ENCODE measurements at places on chromosomes 5 and 9.

- no peak for DNase-seq
Observed at GRCh38 chr9:86470326-86470725, 116.1 kb upstream of the TUT7 start.

DNA sequence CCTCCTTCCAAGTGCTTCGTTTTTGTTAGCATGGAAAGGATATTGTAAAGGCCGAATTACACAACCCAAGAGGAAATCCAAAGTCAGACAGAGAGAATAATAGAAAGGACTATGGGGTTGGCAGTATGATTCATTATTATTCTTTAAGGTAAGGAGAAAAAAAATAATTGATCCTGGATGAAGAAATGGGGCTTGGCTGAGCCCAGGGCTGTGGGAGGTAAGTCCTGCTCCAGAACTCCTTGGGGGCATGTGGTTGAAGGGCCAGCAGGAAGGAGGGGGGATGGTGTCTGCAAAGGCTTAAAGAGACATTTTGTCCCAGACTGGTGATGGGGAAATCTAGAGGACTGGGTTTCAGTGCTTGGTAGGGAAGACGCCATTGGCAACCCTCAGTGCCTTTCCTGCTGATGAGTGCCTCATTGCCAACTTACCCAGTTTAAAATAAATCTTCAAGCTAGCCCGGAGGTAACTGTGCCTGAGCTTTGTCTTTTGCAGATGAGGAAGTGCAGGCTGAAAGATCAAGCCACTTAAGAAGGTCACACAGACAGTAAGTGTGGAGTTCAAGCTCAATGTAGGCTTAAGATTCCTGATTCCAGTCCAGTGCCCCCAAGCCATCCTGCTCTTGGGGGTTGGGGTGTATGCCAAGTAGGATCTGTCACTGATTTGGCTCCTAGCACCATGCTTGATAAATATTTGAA, 30.2 kb downstream of the FOXI1 start:
- no peak for DNase-seq

- no peak for DNase-seq
Observed at GRCh38 chr9:120904978-120905301, 21.7 kb downstream of the TRAF1 start.

DNA sequence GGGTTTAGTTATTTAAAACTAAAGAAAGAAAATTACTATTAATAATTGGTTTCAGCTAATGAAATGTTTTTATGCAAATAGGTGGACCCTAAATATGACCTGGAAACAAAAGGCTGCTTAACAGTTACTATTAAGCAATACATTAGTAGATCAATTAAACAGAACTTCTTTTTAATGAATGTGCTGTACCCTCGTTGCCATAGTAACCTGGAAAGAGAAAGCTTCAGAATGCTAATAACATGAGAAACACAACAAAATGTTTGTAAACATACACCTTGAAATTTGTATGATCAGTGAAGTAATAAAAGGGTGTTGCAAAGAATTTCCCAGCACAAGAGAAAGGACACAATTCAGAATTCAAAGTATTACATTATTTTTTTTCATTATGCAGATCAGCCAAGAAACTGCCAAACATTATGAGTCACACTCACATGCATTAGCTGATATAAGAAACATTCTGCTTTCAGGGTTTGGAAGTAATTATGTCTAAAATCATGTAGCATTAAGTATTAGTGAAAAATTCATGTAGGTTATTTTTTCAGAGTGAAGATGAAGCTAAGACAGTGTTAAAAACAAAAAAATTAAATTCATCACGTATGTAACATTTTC, 348.3 kb downstream of the ISL1 start:
- DNase-seq, result no peak

DNA sequence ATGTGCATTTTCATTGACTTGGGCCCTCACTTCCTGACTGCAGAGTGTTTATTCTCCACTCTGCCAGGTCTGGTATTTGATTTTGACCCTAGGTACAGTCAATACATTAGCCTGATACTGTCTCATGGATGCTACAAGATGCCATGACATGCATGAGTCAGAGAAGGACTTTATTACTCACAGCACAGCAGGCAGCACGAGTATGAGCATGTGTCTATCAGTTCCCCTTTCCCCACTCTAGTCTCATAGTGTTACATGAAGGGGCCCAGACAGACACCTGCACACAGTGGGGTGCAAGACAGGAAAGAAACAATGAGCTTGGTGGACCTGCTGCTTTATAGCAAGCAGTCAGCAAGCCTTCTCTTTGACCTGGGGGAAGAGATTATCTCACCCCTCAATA, 19.6 kb downstream of the ITGA2 start:
- DNase-seq, result peak; percentile 75

GRCh38 chr5:173997331-173997730, 8.4 kb downstream of the C5orf47 start:
- no peak for DNase-seq

GRCh38 chr9:126395439-126396212, 69.0 kb downstream of the MVB12B start:
- peak; percentile 32 for DNase-seq

DNA sequence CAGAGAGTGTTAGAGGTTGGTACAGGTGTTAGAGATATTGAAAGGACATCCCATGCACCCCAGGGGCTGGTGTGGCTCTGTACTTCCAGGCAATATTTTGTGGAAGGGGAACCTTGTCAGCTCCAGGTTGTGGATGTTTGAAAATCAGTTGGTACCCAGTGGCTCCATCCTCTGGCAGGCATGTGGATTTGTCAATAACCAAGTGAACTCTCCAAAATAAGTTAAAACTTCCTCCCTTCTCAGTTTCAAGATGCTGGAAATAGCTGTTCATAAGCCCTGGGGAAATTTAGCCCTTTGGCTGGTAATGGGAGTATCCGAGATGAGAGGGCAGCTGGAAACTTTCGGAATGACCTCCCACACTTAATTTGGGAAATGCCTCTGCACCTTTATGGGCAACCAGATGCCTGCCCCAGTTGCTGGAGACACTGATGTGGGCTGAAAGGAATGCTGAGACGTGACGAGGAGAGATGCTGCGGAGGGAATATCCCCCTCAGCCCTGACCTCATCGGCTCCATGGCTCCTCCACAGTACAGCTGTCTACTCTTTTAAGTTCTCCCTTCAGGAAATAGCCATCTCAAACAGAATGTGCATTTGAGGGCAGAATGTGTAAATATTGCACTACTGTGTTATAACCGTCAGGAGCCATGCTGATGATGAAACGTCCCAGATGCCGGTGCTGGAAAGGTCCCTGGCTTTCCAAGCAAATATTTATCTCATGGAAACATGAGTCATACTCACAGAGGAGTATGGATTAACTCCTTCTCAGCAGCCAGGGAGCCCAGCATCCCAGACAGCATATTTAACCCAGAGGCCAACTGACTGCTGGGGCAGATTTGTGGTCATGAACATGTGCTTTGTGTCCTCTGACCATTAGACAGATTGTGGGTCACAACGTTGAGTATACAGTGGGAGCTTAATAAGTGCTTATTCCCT, 29.5 kb downstream of the TGFBI start:
- peak; percentile 16 for DNase-seq

GRCh38 chr5:44334622-44335021, 54.6 kb downstream of the FGF10 start:
- DNase-seq, result no peak

DNA sequence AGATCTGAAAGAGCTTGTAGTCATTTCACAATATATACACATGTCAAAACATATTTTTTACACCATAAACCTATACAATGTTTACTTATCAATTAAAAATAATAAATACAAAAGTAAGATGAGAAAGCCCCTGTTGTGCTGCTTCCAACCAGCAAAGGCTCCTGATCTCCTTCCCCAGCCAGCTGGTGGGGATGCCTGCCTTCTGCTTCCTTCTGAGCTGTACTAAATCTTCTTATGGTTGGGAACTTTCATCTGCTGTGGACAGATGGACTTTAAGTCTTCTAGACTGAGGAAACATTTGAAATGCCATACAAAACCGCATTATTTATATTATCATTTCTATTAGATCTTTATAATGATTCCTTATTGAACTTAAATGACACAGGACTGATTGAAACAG, 745.3 kb upstream of the CHD1 start:
- no peak for DNase-seq

- no peak for DNase-seq
Observed at GRCh38 chr9:5453004-5453403, 2.7 kb downstream of the CD274 start.

DNA sequence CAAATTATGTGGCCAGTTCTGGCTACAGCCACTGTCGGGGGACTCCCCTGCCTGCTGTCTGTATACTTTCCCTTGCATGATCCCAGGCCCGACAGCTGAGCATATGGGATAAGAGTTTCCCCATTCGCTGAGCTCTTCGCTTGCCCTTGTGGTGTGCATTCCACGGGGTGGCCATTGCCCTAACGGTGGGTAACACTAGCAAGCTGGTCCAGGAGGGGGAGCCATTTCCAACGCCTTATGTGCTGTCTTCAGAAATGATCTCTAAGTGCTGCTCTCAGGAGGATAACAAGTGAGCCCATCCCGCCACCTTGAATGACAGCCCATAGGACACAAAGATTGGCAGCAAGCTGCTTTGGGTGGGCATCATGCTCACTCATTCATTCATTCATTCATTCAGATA, 190.9 kb downstream of the FSTL4 start:
- DNase-seq, result peak; percentile 43

DNA sequence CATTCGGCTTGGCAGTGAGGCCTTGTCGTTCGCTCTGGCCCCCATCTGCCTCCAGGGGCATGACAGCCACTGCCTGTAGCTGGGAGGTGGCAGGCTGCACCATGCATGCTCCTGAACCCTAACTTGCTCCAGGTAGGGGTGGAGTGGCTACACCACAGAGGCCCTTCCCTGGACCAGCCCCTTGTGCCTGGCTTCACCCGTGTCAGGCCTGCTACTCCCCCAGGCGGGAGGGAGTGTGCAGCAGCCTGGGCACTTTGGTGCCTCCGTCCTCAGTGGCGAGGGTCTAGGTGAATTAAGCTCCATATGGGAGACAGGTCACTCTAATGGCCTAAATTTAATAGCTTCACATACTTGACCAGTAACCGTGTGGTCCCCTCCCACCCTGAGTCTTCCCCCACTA, 59.4 kb upstream of the LMX1B start:
- DNase-seq, result no peak

DNA sequence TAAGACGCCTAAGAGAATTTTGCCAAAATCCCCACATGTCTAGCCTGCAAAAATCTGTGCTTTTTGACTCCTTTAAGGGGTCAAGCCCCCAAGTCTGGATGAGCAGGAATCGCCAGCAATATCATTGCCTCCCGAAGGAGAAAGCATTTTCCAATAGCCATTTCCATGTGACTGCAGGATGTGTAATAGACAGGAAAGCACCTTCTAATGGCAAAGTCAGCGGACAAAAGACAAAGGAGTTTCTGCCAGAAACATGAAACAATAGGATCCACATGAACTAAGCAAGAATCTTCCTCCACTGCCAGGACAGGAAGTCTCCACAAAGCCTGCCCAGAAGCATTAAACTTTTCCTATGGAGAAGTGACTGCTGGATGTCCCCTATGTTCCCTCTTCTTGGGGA, 177.1 kb upstream of the PCSK5 start:
- no peak for DNase-seq

GRCh38 chr9:128203024-128203706, at the start of gene DNM1:
Gene DNM1, plus strand, starts transcription at chr9:128203379. Its CDS starts 92 bp downstream, at chr9:128203471.
- peak; percentile 55 for DNase-seq

- DNase-seq, result no peak
Observed at GRCh38 chr9:129052592-129052991, 16.2 kb downstream of the MIGA2 start.

DNA sequence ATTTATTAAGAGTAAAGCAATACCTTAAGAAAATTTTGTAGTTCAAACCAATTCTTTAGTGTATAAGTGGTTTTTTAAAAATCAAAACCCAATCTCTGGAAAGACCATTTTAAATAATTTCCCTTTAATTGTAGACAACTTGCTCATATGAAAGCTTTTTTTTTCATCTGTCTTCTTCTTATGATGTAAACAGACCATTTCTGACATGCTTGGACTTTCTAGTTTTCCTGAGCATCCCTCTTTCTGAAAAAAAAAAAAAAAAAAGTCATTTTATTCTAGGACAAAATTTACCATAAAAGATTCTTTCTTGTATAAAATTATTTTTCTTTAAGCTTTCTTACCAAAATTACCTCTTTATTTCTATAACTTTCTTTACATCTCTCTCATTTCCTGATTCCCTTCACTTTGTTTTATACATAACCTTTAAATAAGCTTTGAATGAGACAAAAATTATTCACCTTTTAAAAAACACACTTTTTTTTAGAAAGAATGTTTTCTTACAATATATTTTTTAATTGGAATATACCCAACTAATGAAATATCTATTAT, 67.5 kb downstream of the COL15A1 start:
- peak; percentile 32 for DNase-seq

GRCh38 chr9:113570749-113571711, 107.5 kb downstream of the RGS3 start:
- no peak for DNase-seq

- no peak for DNase-seq
Observed at GRCh38 chr5:28574606-28575005, 1536.2 kb upstream of the CDH9 start.

DNA sequence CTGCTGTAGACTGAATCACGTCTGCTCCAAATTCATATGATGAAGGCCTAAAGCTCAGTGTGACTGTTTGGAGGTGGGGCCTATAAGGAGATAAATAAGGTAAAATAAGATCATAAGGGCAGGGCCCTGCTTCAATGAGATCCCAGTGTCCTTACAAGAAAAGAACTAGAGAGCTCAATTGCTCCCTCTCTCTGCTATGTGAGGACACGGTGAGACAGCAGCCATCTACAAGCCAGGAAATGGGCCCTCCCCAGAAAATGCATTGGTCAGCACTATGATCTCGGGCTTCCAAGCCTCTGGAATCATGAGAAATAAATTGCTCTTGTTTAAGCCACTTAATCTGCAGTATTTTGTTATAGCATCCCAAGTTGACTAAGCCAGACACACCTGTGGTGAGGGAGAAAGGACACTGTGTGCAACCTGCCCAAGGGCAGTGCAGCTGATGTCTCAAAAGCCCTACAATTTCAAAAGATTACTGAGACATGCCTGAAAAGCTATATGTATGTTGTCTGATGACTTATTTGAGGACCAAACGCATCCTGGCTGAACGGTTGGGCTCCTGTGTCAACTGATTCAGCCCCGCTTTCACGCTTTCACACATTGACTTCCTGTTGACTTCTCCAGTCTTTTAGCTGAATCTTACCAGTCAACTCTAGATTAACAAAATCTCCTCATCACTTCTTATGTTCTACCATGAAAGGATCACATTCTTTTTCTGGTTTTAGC, 13.2 kb downstream of the GZMK start:
- no peak for DNase-seq

DNA sequence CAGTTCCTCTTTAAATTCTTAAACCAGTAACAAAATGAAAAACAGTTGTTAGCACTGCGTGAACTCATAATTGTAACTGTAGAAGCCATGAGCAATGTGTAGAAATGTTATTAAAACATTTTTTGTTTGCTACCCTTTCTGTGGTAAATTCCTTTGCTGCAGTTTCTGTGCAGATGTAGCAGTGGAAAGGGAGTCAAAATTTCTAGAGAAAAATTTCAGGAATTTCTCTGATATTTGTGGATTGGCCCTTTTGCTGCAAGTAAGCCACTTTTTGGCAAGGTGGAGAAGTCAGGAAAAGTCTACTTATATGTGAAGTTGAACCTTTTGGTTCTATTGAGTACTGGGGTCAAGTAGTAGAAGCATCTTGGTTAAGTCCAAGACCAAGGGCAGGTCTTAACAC, 10.1 kb downstream of the FBXL7 start:
- DNase-seq, result no peak

Data from MV-4-11 (cell line).